ENCODE measurements at places on chromosomes 7 and 10.

GRCh38 chr7:149375234-149376008, 85.4 kb downstream of the ZNF777 start:
- peak; percentile 14 for DNase-seq

- DNase-seq = no peak
Measured at GRCh38 chr7:18313965-18314364, 181.6 kb upstream of the HDAC9 start.

DNA sequence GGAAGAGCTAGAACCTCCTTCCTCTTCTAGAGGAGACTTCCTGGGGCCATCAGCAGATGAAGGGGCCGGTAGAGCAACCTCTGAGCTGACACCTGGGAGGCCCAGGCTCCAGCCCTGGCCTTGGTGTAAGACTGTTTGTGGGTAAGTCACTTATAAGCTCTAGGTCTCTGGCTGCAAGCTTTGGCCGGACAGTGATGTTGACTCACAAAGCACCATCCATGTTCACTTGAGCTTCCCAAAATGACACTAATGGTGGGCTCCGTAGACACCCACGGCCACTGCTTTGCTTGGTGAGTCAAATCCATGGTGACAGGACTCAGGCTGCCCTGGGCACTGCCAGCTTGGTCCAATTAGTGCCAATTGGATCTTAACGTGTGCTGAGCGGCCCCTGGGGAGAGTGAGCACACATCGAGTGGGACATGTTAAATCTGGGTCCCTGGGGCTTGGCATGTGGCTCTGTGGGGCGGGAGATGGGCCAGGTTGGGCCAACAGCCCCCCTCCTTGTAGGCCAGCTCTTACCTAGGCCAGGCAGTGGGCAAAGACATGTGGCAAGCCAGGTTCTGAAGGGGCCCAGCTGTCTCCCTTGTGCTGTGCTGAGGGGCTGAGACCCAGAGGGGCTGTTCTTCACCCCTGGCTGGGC, 16.7 kb downstream of the NEURL1 start:
- DNase-seq = no peak

DNA sequence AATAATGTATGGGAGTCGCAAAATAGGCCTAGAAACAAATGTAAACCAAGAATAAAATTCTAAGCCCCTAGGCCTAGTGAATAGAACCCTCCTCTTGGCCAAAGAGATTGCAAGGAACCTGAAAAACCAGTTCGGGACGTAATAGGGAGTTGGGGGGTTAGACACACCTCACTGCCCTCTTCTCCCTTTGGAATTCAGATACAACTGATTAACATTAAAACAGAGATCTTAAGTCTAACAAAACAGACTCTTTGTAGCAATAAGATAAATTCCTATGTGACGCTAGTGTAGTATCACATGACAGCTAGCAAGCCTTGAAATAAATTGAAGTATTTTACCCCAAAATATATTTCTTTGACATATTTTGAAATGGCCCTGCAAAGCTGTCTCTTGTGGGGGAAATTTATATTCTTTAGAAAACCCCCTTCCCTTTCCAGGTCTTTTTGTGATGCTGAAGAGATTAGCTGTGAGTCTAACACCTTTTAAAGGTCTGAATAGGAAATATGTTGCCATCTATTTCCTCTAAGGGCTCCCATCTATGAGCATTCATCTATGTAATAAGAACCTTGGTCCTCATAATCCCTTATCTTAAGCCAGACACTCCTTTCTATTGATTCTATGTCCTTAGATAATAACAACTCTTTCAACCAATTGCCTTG, 623.4 kb upstream of the NRG3 start:
- no peak for DNase-seq

- no peak for DNase-seq
Measured at GRCh38 chr7:88281749-88282148, 24.9 kb downstream of the STEAP4 start.

DNA sequence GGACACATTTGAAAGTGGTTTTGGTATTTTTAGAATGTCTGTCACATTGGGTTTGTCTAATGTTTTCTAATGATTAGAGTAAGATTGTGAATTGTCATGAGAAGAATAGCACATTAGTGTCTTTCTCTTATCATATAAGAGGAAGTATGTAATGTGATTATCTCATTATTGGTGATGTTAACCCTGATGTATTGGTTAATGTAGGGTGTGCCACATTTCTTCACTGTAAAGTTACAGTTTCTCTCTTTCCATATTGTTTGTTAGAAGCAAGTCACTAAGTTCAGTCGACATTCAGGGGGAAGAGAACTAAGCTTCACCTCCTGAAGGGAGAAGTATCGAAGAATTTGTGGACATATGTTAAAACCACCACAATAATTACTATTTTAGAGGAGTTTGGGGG, 56.3 kb upstream of the DNAH11 start:
- no peak for DNase-seq

DNA sequence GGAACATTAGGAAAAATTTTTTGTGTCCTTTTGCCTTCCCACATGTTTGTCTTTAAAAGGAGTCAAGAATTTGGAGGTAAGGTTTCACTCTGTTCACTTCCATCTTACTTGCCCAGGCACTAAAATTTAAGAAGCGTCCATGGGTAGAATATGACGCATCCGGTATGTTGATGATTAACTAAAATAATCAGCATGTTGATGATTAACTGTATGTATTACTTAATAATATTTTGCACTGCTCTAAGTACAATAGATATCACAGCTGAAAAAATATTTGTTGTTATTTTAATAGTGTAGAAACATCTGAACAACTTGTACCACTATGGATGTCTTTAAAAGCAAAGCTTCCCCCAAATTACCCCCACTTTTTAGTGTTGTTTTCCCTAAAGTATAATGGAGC, 11.5 kb downstream of the ANKRD22 start:
- no peak for DNase-seq
